ENCODE measurements at places on chromosomes 16 and 17. TPM values are rescaled to one million over a fixed set of nuclear protein-coding genes. Genes with fewer than 3 reads are reported as not detected.

MPV17L gene
- total RNA-seq = 0.19 TPM

OTOA gene
- total RNA-seq = not detected

CDH5 gene
- not detected for total RNA-seq

TBC1D3 gene
- total RNA-seq = not detected

GAST gene
- 0.67 TPM for total RNA-seq

LRRC37A gene
- 0.80 TPM for total RNA-seq

MYH3 gene
- 2.3 TPM for total RNA-seq

SOST gene
- not detected for total RNA-seq

MPHOSPH6 gene
- 83.5 TPM for total RNA-seq

KRT33A gene
- total RNA-seq = not detected

TMEM231 gene
- total RNA-seq = 13.8 TPM

LRRC75A gene
- under 0.01 TPM for total RNA-seq

TBC1D3H gene
- total RNA-seq = not detected

KRT14 gene
- 4,602 TPM for total RNA-seq

DOC2A gene
- total RNA-seq = not detected

DNA sequence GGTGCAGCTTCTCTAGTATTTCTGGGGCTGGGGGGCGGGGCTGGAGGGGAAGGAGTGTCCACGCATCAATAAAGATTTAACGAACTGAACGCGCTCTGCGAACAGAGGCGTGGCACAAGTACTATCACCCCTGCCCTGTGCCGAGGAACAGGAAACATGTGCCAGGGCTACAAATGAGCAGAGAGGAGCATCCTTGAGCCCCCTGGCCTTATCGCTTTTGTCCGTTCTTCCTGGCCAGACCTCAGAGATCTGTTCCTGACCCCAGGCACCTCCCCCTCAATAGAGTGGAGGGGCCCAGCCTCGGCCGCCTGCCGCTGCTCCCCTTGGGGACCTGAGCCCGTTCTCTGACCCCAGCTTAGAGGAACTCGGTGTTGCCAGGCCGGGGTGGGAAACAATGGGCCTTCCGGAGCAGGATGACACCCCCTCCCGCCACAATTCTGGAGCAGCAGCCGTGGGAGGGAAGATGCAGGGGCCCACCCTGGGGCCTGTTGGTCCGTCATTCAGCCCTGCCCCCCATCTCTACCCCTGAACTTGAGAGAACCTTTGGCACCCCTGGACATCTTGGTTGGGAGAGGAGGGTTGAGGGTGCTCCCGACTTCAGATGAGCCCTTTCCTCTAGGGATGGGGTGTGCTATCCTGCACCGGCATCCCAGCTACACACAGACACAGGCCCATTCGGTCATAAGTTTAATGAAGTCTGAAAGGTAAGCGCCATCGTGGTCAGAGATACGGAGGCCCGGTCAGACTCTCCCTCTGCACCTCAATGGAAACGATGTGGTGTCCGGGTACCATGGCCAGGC is 1.1 kb downstream of the NAA38 start:
- no peak for DNase-seq

DNA sequence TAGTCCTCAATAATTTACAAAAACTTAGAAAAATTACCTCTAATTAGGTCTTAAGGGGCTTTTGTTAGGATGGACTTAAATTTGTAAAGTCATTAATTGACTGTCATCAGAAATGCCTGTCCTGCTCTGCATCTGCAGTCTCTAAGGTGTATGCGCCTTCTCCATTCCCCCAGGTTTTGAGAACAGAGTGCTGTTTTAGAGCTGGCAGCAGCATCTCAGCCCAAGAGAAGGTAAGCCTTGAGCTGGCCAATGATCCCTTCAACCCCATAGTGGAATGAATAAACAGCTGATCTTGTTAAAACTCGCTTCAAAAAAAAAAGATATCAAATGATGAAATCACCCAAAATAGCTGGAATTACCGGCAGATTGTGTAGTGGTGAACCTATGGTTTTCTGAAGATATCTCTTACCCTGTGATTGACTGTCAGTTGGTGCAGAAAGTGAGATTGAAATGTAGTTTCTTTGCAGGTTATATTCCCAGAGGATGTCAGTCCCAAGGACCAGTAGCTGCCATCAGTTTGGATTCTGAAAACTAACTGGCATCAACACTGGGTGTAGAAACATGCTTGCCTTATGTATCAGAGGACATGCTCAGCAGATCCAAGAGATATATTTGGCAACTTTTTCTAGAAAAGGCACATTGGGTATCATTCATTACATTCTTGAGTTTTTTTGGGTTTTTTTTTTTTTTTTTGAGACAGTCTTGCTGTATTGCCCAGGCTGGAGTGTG is 25.7 kb downstream of the TRPV2 start:
- DNase-seq = no peak

DNA sequence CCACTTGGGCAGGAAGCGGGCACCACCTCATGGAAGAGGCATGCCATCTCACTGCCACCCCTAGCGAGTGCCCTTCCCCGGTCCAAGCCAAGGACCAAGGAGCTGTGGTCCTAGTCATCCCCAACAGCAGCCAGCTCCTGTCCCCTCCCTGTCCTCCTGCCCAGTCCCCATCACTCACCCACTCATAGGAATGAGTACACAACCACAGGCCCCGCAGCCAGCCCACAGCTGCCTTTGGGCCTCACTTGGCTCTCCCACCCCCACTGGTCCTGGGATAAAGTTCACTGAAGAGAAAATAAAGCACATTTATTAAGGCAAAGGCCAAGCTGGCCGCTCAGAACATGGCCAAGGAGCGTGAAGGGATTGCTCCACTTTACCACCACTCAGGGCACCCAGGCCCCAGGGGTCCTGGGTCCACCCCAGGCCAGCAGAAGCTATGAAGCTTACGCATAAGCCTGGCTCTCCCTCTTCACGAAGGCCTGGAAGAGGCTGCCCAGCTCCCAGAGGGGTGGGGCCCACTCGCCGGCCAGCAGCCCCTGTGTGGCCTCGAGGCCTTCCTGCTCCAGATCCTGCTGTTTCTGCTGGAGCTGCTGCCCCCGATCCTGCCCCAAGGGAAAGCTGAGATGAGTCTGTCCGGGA is 3.6 kb downstream of the SCRN2 start:
- peak; percentile 36 for DNase-seq

- no peak for DNase-seq
Measured at GRCh38 chr17:69709441-69709840, 294.9 kb downstream of the MAP2K6 start.

DNA sequence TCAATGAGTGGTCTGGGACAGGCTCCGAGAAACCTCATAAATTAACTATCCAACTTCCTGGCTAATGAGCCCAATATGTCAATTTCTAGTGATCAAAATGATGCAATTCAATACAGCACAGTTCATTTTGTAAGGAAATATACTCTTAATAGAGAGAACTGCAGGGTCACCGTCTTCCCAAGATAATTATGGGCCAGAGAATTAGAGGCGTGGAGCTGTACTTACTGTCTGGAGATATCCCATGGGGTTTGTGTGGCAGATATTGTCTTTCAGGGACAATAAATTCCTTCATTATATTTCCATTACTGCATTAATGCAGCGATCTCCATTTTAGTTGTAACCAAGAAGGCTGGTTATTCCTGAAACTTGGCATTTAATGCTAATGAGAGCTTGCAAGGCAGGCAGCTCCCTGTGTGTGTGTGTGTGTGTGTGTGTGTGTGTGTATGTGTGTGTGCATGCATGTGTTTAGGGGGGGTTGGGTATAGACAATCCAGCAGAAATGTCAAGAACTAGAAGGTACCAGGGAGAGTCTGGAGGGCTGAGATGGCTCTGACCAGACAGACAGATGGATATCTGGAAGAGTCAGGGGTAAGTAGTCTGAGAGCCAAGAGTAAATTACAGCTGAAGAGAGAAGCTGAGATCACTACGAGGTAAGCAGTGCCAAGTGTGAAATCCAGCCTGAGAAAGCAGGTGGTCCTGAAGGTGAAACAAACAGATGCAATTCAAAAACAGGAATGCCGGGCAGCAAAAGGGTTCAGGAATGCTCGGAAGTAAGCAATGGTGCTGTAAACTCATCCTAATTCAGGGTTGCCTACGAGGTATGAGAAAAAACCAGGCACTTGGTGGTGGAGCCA is 393.0 kb downstream of the CA10 start:
- no peak for DNase-seq

DNA sequence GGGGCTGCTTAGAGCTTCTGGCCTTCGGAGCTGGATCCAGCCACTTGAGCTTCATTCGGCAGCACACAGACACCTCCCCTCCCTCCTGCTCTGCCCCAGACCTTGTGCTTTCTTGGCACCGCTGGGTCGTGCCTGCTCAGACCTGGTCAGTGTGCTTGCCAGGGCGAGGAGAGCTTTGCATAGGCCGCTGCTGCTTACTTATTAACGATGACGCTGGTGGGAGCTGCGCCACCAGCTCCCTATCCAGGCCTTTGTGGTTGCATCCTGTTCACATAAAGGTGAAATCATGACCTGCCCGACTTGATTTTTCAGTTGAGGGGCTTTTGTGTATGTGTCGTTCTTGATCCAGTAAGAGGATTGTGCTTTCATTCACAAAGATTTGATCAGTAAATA is 101.1 kb downstream of the MSI2 start:
- peak; percentile 47 for DNase-seq

- no peak for DNase-seq
Measured at GRCh38 chr16:4060009-4060408, 56.2 kb downstream of the ADCY9 start.

DNA sequence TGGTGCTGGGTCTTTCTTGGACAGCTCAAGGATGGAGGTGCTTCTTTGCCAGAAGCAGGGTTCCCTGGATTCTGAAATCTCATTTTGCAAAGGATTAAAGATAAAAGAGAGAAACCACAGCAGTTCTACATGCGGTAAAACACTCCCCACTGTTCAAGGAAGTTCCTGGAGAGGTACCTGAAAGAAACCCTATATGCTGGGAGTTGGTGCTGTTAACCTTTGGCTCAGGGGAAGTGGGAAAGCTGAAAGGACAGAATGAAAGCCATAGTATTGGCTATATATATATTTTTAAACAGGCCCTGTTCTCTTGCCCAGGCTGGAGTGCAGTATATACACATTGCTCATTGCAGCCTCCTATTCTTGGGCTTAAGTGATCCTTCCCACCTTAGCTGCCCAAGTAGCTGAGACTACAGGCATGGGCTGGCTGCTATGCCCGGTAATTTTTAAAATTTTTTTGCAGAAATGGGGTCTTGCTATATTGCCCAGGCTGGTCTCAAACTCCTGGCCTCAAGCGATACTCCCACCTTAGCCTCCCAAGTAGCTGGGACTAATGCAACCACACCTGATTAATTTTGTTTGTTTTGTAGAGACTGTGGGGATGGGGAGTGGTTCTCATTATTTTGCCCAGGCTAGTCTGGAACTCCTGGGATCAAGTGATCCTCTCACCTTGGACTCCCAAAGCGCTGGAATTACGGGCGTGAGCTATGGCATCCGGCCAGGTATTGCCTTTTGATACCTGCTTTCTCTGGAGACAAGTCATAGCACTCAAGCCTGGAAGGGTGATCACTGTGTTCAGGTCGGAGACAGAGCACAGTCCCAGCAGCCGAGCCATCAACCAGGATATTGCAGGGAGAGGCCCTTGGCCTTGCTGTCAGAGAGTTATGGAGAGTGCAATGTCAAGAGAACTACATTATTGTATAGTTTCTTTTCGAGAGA is 55.2 kb downstream of the MSI2 start:
- DNase-seq = no peak

GRCh38 chr16:88939972-88940861 is 36.8 kb downstream of the CBFA2T3 start:
- no peak for DNase-seq

- DNase-seq = no peak
Measured at GRCh38 chr16:82758406-82758805, 131.6 kb downstream of the CDH13 start.

DNA sequence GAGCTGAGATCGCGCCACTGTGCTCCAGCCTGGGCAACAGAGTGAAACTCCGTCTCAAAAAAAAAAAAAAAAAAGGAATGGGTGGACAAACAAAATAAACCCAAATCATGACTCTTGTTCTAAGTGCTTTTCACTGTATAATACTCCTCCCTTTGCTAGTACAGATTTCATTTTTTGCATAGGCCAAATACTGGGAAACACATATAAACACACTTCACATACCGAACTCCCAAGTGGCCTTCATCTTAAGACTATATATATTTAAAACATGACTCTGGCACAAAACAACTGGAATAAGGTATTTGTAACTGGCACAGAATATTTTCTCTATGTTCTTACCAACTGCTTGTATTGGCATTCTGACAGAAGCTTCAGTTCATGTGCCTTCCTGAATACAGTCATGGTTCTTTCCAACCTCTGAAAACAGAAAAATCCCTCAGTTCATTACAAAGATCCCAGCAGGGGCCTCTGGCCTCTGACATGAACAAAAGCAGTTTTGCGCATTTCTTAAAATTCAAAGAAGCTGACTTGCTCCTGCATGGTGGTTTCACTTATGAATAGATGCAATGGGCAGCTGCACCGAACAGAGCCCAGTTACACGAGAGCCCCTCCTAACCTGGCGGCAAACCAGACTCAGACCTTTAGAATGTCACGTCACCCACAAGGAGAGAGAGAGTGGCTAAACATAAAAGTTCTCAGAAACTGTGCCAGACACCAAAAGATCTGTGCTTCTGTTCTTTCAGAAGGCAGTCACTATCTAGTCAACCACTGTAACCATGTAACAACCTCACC is 19.1 kb upstream of the COPRS start:
- no peak for DNase-seq

DNA sequence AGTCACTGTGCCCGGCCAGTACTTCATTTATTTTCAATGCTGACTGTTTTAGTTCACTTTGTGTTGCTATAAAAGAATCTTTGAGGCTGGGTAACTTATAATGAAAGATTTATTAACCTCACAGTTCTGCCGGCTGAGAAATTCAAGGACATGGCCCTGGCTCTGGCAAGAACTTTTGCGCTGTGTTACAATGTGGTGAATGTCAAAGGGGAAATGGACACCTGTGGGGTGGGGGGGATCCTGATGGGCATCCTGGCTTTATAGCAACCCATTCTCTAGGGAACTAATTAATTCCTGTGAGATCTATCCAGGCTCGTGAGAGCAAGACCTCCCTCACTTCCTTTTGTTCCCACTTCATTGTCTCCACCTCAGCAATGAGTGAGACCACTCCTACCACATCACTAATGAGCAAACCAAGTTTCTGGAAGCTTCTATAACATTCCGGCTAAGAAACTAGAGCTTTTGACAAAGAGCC is 17.1 kb upstream of the CDH3 start:
- DNase-seq = peak; percentile 39

GRCh38 chr16:67674851-67675578 is 8.4 kb downstream of the C16orf86 start:
- no peak for DNase-seq

DNA sequence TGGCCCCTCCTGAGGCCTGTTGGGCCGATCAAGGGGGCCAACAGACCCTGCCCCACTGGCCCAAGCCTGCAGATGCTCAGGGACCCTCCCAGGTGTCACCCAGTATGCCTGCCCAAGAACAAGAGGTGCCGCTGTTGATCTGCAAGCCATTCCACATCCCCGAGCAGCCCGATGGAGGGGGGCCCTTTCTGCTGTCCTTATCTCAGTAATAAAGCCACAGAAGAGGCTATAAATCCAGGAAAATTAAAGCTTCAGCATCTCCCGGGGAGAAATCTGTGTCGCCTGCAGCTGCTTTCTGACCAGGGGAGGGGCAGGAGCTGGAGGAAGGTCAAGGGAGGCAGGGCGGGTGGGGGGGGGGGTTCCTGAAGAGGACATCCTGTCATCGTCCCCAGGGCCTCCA is 11.7 kb upstream of the CACNA1H start:
- DNase-seq = no peak

All from mammary epithelial cell (primary cell).